Hematopoietic multipotent progenitor cell (in vitro differentiated cells): ENCODE measurements at places on chromosomes 6 and 20.

DNA sequence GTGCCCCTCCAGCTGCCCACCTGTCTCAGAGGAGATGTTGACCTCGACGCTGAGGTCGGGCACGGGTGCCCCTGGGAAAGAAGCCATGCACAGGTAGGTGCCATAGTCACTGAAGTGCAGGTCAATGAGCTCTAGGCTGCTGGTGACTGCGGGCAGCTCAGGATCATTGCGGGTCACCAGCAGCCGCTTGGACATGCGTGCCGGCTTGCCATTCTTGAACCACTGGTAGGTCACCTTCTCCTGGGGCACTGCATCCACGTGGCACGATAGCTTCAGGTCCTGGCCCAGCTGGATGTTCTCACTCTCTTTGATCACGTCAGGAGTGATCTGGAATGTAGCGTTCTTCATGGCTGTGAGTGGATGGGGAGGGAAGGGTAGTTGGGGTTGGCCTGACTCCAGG lies 45.7 kb downstream of the MDGA1 start:
- no peak for DNase-seq

- no peak for DNase-seq
These were observed 640.3 kb downstream of the CDH26 start for GRCh38 chr20:60598528-60598927.

DNA sequence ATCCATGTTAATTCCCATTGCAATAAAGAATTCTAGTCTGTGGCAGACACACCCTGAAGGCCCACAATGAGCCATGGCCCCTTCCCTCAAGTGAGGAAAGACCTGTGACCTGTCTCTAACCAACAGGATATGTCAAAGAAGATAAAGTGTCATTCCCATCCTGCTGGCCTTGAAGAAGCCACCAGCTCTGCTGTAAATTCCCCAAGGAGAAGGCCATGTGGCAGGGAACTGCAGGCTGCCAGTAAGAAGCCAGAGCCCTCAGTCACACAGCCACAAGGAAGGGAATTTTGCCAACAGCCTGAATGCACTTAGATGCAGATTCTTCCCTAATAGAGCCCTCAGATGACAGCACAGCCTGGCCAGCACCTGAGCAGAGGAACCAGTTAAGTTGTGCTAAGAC lies 24.8 kb downstream of the VIP start:
- DNase-seq, result no peak

DNA sequence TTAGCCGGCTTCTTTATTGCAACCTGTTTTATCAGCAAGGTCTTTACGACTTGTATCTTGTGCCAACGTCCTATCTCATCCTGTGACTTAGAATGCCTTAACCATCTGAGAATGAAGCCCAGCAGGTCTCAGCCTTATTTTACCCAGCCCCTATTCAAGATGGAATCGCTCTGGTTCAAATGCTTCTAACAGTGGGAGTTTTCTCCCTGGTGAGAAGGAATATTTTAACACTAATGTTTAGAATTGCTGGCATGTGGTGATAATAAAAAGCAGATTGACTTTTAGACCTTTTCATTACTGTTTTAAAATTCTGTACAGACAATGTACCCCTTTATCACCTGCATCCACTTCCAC lies 9.9 kb upstream of the KCNK15 start:
- DNase-seq, result no peak

- DNase-seq, result no peak
These were observed 813.7 kb downstream of the KIF16B start for GRCh38 chr20:15759594-15759993.

- DNase-seq, result peak; percentile 37
These were observed 510 bp downstream of the NDRG3 start for GRCh38 chr20:36745234-36745926.

- DNase-seq, result no peak
These were observed 15.7 kb upstream of the IGF2R start for GRCh38 chr6:159953091-159953601.

GRCh38 chr6:4398791-4399190 lies 263.4 kb upstream of the ECI2 start:
- DNase-seq, result no peak

GRCh38 chr6:3186974-3187382 lies 29.6 kb upstream of the TUBB2A start:
- no peak for DNase-seq

DNA sequence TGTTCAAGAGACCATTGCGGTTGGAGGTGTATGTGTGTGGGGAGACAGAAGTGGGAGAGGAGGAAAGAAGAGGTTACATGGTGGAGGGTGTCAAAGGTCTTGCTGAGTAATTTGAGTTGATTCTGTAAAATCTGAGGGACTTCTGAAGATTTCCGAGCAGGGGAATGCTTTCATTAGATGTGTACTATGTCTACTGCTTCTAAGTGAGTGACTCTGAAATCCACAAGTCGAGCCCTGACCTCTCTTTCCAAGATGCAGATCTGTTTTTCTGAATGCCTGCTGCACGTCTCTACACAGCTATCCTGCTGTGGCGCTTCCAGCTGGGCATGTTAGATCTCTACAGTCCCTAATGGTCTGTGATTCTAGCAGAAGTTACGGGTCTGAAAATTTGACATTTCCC lies 209.8 kb downstream of the ATXN1 start:
- DNase-seq, result no peak

DNA sequence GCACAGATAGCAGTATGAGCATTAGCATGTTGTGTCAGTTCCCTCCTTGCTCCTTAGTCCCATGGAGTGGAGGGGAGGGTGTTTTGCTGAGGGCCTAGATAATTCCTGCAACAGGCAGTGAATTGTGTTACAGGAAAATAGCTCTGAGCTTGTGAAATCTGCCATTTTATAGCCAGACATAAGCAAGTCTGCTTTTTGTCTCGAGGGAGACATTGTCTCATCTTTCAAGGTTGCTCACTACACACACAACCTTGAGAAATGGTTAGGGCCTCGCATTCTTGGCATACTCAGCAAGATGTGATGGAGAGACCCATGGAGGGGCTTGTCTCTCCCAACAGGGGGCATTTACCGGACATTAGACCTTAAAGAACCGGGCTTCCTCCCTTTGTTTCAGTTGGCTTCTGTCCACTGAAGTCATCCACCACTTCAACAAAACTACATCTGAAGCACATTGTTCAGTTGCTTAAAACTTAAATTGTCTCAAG lies 108.0 kb upstream of the FOXO3 start:
- no peak for DNase-seq

DNA sequence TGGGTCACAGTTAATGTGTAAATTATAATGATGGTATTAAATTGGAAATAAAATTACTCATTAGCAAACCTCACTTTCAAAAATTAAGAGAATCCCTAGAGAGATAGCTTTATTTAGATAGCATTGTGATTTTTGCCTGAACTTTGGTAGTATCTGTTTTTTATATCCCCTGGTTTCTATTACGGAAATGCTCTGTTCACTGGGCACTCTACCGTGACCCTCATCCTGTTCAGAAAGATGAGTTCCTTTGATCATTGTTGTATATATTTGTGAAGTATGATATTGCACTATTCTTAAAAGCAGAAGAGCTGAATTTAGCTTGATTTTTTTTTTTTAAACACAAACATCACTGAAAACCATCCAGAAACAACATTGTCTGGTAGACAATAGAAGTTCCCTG lies 1143.8 kb upstream of the MAP3K7 start:
- no peak for DNase-seq

GRCh38 chr6:99093456-99094190 lies 145.9 kb upstream of the FBXL4 start:
- DNase-seq, result no peak

DNA sequence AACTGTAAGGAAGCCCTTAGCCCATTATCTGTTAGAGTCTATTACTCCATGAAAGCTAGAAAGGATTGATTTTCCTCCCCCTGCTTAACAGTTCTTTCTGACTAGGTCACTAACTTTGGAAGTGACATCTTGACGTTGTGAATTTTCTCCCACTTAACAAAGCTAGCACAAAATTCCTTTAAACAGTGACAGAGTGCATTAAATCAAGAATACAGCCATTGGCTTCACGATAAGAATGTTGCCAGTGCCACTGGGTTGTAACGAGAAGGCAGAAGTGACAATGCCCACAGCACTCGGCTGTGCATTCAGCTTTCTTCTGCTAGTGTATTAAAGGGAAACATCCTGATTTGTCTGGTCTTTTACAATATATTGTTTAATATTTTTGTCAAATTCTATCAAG lies 182.7 kb upstream of the DTNBP1 start:
- no peak for DNase-seq

DNA sequence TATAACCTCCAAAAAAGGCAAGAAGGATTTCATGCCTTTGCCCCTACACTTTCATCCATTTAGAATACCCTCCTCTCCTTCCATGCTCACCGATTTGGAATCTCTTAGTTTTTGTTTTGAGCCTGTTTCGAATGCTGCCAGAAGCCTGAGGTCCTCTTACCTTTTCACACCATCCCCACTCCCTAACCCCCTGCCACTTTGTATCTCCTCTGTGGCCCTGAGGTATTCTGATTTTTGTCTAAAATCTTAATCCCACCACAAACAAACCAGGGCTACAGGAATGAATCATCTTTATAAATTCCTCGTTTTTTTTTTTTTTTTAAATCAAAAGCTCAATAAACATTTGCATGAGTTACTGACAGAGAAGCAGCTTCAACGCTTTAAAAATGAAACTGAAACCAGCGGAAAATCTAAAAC lies 1.6 kb upstream of the RPS12 start:
- peak; percentile 9 for DNase-seq

DNA sequence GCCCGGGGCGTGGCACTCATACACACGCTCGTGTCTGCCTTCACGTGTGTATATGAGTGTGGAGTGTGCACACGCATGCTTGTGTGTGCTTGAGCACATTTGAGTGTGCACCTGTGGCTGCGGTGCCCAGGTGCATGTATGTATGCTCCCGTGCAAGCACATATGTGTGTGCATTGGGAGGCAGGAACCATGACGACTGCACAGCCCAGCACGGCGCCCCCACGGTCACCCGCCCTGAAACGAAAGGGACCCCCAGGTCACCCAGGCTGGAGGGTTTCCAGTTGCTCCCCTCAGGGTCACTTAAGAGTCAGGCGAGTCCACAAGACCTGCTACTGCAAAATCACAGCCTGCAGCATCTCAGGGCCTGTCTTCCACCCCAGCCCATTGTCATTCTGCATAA lies 94.7 kb downstream of the YTHDF1 start:
- no peak for DNase-seq

- no peak for DNase-seq
These were observed 12.4 kb upstream of the NPBWR2 start for GRCh38 chr20:64119681-64120341.

DNA sequence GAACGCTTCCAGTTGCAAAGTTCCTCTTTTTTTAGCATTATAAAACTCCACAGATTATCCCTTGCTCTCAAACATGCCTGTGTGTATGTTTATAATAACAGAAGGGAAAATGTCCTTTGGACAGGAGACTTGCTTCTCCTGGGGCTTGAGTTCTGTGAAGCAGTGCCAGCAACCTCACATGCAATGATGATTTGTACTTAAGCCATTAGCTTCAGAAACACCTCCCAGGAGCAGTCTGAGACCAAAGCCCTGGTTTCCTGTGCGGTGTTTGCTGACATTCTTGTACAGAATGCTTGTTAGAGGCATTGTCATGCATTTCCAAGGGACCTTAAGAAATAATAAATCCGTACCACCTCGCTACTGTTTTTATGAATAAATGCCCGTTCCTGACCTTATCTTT lies 752.8 kb downstream of the CBLN4 start:
- DNase-seq, result no peak

- no peak for DNase-seq
These were observed 4.1 kb upstream of the DLL1 start for GRCh38 chr6:170294813-170295509.

GRCh38 chr6:17965397-17965796 lies 22.0 kb downstream of the KIF13A start:
- no peak for DNase-seq

GRCh38 chr6:53593001-53593488 lies 48.1 kb upstream of the GCLC start:
- peak; percentile 57 for DNase-seq

DNA sequence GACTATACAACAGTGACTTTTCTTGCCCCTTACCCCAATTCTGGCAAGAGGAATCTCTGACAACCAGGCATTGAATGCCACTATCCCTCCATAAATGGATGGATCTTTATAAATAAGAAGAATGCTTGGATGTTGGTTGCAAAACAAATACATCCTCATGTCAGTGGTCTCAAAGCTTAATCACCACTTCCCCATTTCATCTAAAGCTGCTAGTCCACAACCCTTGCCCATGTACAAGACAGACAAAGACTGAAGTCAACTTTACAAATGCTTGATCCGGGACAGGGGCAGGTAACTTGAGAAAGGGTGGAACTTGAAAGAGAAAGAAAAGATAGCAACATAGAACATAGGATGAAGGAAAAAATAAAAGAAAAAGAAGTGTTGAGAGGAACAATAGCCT lies 540.5 kb upstream of the NOX3 start:
- no peak for DNase-seq

DNA sequence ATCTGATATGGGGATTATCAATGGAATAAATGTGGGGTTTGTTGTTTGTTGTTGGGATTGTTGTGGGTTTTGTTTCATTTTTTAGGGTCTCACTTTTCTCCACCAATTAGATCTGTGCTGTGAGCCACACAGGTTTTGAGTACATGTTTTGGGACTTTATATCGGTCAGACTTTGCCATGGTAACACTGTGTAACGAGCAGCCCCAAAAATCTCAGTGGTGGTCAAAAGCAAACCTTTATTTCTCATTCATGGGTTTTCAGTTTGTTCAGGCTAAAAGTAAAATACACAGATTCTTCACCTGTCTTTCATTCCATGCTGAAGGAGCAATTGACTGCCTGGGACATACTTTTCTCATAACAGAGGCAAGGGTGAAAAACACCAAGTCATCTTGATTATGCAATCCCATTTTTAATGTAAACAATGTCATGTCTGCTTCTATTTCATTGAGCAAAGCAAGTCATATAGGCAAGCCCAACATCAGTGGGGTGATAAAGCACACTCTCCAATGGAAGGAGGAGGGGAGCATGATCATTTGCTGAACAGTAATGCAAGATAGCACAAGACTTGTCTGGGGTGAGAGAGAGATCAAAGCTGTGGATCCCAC lies 101.1 kb upstream of the PLCB4 start:
- no peak for DNase-seq

DNA sequence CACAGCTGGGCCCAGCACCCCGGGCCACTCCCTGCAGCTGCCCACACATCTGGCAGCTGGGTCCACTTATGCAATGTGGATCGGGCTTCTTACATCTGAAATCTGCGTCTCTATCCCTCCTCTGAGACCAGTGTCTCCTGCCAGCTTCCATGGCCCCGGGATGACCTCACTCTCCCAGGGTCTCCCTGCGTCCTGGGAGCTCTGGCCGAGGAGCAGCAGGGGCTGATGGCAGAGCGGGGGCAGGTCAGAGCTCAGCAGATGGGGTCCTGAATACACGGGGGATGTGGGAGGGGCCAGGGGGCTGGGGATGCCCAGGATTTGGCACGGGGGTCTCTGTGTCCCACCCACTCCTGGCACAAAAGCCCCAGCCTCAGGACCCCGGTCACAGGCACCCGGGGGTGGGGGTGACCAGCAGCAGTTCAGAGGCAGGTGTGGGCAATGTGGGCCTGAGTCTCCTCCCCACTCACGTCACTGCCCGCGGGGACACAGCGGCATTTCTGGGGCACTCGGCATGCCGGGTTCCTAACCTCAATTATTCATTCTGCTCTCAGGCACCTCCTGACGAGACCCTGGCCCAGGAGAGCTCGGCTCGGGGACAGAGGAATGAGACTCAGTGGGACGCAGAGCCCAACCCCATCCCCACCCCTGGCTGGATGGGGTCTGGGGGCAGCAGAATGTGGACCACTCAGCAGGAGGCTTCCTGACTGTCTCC lies 16.4 kb downstream of the CHRNA4 start:
- no peak for DNase-seq

GRCh38 chr20:48035961-48036731 lies 250.9 kb upstream of the SULF2 start:
- no peak for DNase-seq

- no peak for DNase-seq
These were observed 105.8 kb downstream of the MAFB start for GRCh38 chr20:40583205-40583604.
